Activated CD4-positive, alpha-beta T cell treated with anti-CD3 and anti-CD28 coated beads, Interleukin-2, amount 50 U/mL, for 24 hours (primary cell): ENCODE measurements at places on chromosomes 7 and 10.

DNA sequence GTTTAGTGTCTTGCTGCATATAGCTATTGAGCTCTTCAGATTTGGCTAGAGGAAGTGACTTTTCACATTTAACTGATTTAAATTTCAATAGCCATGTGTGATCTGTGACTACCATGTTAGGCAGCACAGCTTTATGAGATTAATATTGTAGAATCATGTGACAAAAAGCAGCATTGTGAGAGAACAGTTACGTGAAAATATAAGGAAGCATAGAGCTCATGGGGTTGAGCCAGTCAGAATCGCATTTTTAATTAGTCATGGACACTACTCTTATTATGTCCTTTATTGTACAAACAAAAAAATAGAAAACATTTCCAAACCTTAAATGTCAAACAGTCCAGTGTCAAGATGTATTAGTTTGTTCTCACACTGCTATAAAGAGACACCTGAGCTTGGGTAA is 48.0 kb downstream of the MTURN start:
- no peak for DNase-seq

DNA sequence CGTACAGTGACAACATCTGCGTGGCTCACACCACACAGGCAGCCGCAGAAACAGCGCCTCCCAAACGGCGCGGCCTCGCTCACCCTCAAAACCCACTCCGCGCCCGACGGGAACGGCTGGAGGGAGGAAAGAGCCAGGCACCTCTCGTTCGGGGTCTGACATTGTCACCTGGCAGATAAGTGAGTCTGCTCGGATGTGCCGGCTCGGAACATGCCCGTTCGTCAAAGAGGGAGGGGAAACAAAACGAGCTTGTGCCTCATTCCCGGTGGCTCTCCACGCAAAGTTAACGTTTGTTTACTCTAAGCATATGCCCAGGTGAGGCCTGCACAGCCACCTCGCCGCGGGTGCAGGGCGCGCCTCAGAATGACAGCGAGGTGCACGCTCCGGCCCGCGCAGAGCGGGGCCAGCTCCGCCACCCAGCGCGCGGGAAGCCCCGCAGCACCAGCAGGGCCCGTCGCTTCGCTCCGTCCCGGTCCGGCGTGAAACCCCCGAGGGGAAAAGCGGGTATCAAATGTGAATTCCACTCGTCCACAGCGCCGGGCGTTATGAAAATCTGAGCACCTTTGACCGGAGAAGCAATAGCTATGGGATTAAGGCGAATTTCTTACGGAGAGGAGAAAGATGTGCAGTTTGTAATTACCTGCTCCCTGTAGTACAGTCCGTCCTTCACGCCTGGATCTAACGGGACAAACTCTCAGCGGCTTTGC is 13.1 kb downstream of the CNPY1 start:
- DNase-seq, result no peak

GRCh38 chr7:26279405-26279804 is 12.3 kb upstream of the SNX10 start:
- no peak for DNase-seq

- DNase-seq, result no peak
These were observed 206.8 kb downstream of the GRID1 start for GRCh38 chr10:86159797-86160196.

- DNase-seq, result no peak
These were observed 243.1 kb downstream of the FGFR2 start for GRCh38 chr10:121355161-121355560.

DNA sequence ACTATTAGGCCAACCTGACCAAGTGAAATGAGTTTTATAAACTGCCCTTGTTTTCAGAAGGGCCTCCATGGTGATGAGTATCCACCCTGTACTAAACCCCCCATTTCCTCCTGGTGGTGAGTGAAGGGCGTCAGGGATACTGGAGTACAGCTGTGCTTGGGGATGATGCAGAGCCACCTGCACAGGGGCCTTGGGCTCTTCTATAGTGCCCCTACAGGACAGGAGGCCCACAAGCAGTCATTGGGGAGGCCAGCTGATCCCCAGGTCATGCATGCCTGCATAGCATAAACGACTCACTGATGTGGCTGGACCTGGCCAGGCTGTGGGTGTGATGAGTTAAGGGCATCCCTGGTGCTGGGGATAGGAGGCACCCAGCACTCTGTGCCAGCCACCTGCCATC is 114.1 kb upstream of the CELF2 start:
- no peak for DNase-seq

DNA sequence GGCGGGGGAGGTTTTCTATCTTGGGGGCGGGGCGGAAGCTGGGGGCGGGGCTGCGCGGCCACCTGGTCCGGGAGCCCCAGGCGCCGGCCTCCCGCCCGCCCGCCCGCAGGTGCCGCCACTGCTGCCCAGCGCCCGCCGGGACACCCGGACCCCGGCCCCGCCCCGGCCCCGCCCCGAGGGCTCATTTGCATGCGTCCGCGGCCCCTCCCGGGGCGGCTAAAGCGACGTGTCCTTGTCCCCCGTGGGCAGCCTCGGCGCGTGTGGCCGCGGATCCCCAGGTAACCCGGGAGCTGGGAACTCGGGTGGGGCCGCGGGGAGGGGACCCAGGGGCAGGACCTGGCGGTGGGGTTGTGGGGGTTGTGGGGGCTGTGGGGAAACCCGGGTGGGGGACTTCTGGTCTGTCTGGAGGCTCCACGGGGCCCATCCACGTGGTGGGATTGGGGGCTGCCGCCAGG is at the start of gene BHLHA15:
Gene BHLHA15 (plus strand): TSS at position 219 of the 455 bp plus-strand sequence. CDS start 871 bp downstream, outside the sequence.
- DNase-seq, result no peak

DNA sequence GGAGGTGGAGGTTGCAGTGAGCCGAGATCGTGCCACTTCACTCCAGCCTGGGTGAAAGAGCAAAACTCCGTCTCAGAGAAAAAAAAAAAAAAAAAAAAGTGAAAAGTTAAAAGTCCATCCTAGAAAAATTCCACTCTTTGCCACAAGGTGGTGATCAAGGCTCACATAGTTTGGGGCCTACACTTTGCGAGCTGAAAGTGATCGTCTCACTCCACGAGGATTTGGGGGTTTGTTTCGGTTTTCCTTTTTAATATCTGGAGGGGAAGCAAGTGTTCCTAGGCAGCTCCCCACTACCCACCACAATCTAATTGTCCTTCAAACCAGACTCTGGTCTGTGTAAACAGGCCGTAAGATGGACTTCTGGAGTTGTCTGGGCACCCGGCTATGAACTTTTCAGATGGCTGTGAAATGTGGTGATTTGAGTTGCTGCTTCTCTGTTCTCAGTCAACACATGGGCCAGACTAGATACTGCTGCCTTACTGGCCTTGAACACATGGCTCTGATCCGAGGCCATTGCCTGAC is 27.1 kb downstream of the PRLHR start:
- DNase-seq, result peak; percentile 58

- DNase-seq, result no peak
These were observed 11.5 kb downstream of the PMS2 start for GRCh38 chr7:5997210-5997808.

- DNase-seq, result no peak
These were observed 21.1 kb downstream of the CUL1 start for GRCh38 chr7:148719753-148720152.

- no peak for DNase-seq
These were observed 293.1 kb downstream of the GRM8 start for GRCh38 chr7:126959649-126960048.

DNA sequence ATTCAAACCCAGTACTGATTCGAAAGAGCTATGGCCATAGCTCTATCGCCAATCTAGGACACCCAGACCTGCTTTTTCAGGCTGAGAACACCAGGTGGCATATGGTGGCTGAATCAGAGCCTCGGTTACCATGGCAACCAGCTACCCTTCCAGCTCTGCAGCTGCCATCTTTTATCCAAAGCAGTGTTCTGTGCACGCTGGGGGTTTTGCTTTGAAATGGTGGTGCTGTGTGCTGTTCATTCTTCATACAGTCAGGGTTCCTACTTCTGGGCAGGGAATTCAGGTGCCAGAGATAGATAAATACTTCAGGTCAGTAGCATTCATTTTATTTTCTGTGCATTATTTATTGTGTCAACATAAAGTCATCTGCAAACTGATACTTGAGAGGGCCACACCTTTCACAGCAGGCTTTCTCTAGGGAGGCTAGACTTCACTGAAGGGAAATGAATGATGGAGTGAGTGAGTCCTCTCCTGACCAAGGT is 85.4 kb downstream of the AKR1D1 start:
- peak; percentile 20 for DNase-seq

DNA sequence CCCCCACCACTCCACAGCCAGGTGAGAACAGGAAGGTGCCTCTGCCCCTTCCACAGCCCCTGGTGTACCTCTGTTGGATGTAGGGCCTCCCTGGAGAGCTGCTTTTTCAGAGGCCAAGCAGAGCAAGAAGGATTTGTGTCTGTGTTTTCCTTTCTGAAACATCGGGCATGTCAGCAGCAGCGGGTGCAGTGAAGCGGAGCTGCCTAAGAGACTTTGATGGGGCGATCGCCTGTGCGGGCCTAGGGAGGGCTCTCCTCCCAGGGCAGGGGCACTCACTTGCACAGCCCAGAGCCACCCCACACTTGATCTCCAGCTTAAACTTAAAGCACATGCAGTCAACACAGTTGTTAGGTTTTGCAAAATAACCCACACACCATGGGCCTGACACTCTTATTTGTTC is 324.7 kb downstream of the ACTR3B start:
- DNase-seq, result no peak

- no peak for DNase-seq
These were observed 1.2 kb upstream of the EVX1 start for GRCh38 chr7:27241189-27242056.

DNA sequence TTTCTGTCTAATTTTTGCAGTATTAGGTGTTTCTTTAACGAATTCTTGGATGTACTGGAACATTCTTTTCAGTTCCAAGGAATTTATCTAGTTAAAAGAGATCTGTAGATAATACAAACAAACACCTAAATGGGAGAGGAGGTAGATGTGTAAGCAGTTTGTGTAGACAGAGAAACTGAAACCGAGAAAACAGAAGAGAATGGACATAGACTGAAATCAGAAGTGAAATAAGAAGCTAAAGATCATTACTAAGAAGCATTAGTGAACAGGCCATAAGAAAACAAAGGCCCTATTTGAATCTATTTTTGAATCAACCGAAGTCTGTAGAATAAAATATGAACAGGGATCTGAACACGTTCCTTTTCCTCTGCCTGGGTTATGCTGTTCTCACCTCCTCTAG is 26.5 kb upstream of the TMEM229A start:
- no peak for DNase-seq

GRCh38 chr10:77282163-77282562 is 355.4 kb downstream of the KCNMA1 start:
- DNase-seq, result no peak

DNA sequence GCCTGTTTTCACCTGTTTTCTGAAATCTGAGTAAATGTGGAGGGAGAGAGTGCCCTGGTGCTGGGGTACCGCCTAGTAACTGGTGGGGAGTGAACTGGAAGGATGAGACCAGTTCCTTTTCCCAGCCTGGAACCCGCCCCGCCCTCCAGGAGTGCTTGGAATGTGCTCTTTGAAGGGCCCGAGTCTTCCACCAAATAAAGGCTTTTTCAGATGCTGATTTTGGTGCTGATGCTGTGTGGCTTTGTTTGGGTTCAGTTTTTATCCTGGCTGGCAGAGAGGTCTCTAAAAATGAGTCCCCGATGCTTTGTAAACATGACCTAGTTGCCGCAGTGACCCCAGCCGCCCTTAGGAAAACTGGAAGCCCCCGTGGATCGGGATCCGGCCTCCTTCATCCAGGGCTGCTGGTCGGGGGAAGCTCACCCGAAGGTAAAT is 25.9 kb downstream of the FOXK1 start:
- DNase-seq, result no peak

DNA sequence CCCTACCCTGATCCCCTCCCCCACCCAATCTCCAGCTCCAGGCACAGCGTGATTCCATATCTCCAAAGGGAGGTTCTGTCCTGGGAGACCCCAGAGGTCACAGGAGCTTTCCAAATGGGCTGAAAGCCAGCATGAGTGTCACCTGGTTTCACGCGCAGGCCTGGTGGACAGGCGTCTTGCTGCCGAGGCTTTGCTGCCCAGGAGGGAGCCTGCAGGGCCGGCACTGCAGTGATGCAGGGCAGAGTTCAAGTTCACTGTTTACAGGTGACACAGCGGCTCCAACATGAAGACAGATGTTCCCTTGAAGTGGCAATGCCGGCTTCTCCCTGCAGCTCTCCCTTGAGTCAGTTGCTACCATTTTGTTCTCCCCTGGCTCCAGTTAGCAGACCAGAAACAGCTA is 104.3 kb downstream of the TCERG1L start:
- DNase-seq, result no peak

GRCh38 chr10:517872-518475 is 171.5 kb downstream of the DIP2C start:
- DNase-seq, result no peak

DNA sequence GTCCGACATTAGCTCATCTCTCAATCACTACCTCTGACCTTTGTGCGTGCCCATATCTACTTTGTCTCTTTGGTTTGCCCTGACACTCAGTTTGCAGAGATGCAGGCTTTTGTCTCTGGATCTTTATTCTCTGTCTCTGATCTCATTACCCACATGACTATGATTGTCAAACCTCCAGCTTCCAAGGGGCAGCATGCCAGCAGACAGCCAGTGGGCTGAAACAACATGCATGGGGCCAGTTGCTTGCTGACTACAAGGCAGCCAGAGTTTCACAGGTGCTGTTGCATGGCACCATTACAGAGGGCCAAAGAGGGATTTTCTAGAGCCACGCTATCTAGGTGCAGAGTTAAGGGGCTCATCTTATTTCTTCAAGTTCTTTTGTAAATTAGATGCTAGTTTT is 146.2 kb downstream of the SPAG6 start:
- DNase-seq, result no peak

GRCh38 chr7:148262721-148263229 is 327.8 kb upstream of the C7orf33 start:
- peak; percentile 58 for DNase-seq

- DNase-seq, result no peak
These were observed 241.6 kb upstream of the TCERG1L start for GRCh38 chr10:131553121-131553520.

DNA sequence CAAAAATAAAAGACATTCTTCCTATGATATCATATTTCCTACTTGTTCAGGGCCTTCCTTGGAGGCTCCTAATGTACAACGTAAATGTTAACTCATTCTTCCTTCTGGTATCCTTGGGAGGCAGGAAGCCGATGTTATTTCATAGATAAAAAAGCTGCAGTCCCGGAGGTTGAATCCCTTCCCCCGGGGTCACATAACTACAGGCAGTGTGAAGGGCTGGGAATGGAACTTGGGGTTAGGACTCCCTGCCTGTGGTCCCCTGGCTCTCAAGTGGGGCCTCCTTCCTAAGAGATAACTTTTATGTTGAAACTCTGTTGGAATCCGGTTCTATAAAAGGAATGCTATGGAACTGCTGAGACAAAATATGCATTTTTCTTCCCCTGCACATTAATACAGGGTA is 14.9 kb upstream of the CCDC3 start:
- no peak for DNase-seq

GRCh38 chr7:130397051-130397757 is 16.9 kb downstream of the CPA1 start:
- DNase-seq, result no peak
